ENCODE measurements at places on chromosomes 4 and X.

- DNase-seq, result no peak
Observed at GRCh38 chr4:136920092-136920881, 612.0 kb downstream of the PCDH18 start.

DNA sequence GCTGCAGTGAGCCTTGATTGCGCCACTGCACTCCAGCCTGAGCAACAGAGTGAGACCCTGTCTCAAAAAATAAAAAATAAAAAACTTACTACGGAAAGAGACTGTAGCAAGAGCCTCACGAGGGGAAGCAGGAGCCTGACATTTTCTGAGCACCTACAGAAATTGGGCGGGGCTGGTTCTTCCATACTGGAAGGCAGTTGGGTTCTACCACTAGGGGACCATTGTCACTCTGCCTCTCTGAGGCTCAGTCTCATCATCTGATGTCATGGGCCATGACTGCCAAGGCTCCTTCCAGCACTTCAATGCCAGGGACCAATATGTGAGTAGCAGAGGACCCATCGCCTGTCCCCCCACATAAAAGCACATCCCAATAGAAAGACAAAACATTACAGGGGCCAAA lies 8.2 kb downstream of the SH3KBP1 start:
- DNase-seq, result no peak

DNA sequence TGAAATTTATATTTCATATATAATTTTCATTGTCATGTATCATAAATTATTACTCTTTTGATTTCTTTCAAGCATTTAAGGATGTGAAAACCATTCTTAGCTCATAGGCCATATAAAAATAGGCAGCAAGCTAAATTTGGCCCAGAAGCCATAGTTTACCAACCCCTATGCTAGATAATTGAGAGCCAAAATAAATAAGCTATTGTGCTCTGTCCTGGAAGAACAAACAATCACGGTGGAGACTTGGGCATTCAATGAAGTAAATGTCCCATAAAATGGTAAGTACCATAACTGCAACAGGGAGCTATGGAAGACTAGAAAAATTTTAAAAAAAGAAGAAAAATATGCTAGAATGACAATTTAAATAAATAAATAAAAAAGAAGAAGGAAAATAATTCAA lies 60.9 kb upstream of the PACRGL start:
- no peak for DNase-seq

DNA sequence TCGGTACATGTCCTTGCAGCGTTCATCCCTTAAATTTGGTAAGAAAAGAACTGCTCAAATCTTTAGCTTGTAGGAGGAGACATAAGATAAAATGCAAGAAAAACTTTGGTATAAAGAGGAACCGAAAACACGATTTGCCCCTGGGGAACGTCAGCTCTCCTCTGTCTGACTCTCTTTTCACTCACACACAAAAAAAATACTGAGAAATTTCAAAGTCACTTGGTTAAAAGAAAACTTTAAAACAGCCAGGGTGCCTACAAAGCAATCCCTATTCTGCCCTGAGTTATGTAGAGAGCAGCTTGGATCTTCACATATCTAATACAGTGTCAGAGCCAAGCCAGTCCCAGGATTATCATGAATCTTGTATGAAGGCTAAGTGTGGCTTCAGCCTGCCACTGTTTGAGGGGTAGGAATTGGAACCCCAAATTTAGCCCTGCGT lies 248.5 kb upstream of the CXXC4 start:
- DNase-seq, result no peak
